LNCaP clone FGC (cell line): ENCODE measurements at places on chromosomes 1 and 21.

DNA sequence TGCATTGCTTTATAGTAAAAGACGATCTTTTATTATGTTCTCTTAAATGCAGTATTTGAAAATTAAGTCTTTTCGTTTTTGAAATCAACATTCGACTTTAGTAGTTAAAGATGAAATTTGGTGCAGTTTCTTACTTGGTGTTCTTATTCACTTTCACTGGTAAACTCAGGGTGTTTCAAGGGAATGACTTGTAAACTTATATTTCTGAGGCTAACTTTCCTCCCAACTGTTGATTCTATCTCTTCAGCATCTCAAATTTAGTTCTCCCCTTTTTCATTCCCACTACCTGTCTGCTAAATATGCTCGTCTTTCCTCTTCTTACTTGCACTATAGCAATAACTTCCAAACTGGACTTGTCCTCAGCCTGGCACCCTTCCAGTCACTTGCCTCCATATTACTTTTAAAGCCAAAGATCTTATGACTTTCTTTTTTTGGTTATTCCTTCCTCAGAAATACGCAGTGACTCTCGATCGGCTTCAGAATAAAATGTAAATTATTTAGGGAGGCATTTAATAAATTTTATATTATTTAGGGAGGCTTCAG is 988 bp downstream of the SLC35A3 start:
- DNase-seq, result no peak

- DNase-seq, result no peak
Measured at GRCh38 chr1:109990302-109990653, 5.7 kb downstream of the AHCYL1 start.

- no peak for DNase-seq
Measured at GRCh38 chr1:16143566-16144324, 12.1 kb downstream of the EPHA2 start.

GRCh38 chr1:29519788-29520110 is 283.4 kb downstream of the PTPRU start:
- DNase-seq, result no peak

DNA sequence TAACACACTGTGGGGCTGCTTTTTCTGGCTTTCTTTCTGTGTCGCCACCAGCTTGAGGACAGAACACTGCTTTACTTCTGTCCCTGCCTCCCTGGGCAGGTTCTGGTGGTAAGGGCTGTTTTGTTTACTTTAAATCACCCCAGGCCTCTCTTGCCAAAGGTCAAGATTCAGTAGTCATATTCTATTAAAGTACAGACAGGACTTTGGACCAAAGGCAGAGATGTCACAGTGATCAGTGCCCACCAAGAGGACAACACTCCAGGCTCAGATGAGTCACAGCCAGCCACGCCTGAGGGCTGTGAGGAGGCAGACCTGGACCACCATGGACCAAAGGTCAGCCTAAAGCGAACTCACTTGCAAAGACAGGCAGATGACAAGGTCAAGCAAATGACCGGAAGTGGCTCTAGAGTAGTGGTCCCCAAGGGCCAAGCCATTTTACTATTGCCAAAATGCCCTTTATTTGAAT is 200.0 kb downstream of the RHOU start:
- DNase-seq, result no peak

GRCh38 chr1:63671514-63671913 is 78.3 kb downstream of the PGM1 start:
- DNase-seq, result no peak

- no peak for DNase-seq
Measured at GRCh38 chr1:165717918-165718515, 19.7 kb upstream of the ALDH9A1 start.

DNA sequence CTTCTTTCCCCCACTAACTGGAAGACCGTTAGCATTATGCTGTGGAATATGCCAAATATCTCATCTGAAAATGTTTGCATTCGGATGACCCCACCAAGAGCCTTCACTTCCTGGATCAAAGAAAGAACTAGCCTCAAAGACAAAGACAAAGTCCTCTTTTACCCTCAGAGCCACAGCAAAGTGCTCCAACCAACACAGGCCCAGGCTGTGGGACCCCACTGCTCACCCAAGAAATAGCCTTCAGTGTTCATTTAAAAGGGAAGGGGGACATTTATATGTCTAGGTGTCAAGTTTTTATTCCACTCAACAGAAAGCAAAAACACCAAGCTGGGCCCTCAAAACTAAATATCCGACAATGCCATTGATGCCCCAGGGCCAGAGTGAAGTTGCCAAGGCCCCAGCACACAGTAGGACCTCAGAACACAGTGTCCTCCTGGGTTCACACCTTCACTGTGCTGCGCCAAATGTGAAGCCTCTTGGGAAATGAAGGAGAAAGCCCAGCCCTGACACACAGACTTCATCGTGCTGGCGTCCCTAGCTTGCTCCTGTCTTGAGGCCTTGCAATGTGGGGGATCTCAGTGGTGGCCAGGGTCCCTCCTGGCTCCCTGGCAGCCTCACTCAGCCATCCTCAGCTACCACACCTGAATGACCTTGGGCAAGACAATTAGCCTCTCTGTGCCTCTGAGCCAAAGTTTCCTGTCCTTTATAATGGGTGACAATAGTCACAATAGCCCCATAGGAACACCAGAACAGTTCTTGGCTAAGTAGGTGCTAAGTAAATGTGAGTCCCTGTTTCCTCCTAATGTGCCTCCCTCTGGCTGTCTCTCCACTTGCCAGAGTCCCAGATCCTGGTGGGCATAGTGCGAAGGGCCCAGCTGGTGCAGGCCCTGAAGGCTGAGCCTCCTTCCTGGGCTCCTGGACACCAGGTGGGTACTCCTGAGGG is 11.3 kb downstream of the CLCNKB start:
- DNase-seq, result no peak

GRCh38 chr1:230074762-230075161 is 7.7 kb downstream of the GALNT2 start:
- DNase-seq, result no peak

DNA sequence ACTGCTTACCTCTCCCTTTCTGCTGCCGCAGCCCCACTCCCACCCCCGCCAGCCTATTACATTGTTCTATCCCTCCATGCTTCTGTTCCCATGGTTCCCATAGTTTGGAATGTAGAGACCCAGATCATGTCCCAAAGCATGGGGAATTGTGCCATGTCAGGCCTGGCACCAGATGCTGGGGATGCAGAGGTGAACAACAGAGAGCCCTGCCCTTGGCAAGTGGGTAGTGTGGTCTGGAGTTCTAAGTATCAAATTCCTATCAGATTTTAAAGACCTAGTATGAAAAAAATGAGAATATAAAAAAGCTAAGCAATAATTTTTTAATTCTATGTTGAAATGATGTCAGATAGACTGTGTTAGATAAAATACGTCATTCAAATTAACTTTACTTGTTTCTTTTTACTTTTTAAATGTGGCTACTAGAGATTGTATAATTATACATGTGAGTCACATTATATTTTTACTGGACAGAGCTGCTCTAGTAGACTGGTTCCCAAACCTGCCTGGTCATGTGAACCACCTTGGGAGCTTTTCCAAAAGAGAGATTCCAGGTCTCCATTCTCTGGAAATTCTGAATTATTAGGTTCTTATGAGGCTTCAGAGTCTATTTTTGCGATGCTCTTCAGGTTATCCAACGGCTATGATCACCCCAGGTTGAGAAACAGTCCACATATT is 113.0 kb upstream of the DAB1 start:
- no peak for DNase-seq

GRCh38 chr1:152855661-152856060 is 4.1 kb upstream of the LCE7A start:
- no peak for DNase-seq

- no peak for DNase-seq
Measured at GRCh38 chr1:205285381-205286101, 36.0 kb downstream of the NUAK2 start.

- no peak for DNase-seq
Measured at GRCh38 chr1:22816803-22817202, 106.2 kb downstream of the EPHB2 start.
